Ascending aorta (tissue), 2 donors: ENCODE measurements at places on chromosomes 3 and 15.

GRCh38 chr15:101679806-101680205 lies 27.6 kb upstream of the TM2D3 start:
- H3K27me3 ChIP-seq = no peaks in the 10 kb centered on the region
- no peak overlapping the region for H3K27ac ChIP-seq
- H3K4me1 ChIP-seq = no peaks in the 10 kb centered on the region
- H3K4me3 ChIP-seq = no peak overlapping the region

- H3K27me3 ChIP-seq = no peaks in the 10 kb centered on the region
- no peak overlapping the region for H3K4me3 ChIP-seq
- H3K4me1 ChIP-seq = peaks cover 26% of the 10 kb centered on the region
- DNase-seq = no peak
Observed at GRCh38 chr3:8541486-8541885, 39.9 kb downstream of the LMCD1 start.

GRCh38 chr15:55499151-55499550 lies 8.9 kb downstream of the DNAAF4 start:
- no peak for DNase-seq
- H3K4me1 ChIP-seq = no peaks in the 10 kb centered on the region
- H3K36me3 ChIP-seq = no peaks in the 10 kb centered on the region
- H3K27ac ChIP-seq = no peak overlapping the region
- H3K4me3 ChIP-seq = no peak overlapping the region

GRCh38 chr15:35101335-35101734 lies 16.2 kb upstream of the NANOGP8 start:
- H3K27ac ChIP-seq = no peak overlapping the region
- H3K4me1 ChIP-seq = no peaks in the 10 kb centered on the region
- H3K36me3 ChIP-seq = no peaks in the 10 kb centered on the region
- no peak overlapping the region for H3K4me3 ChIP-seq
- DNase-seq = no peak

- H3K27me3 ChIP-seq = no peaks in the 10 kb centered on the region
- H3K36me3 ChIP-seq = no peaks in the 10 kb centered on the region
- no peak overlapping the region for H3K27ac ChIP-seq
- peaks cover 8% of the 10 kb centered on the region for H3K4me1 ChIP-seq
Observed at GRCh38 chr3:53792866-53793265, 53.4 kb downstream of the CHDH start.
